A673 (cell line): ENCODE measurements at places on chromosomes 4 and X. TPM values are rescaled to one million over a fixed set of nuclear protein-coding genes. Genes with fewer than 3 reads are reported as not detected.

DNA sequence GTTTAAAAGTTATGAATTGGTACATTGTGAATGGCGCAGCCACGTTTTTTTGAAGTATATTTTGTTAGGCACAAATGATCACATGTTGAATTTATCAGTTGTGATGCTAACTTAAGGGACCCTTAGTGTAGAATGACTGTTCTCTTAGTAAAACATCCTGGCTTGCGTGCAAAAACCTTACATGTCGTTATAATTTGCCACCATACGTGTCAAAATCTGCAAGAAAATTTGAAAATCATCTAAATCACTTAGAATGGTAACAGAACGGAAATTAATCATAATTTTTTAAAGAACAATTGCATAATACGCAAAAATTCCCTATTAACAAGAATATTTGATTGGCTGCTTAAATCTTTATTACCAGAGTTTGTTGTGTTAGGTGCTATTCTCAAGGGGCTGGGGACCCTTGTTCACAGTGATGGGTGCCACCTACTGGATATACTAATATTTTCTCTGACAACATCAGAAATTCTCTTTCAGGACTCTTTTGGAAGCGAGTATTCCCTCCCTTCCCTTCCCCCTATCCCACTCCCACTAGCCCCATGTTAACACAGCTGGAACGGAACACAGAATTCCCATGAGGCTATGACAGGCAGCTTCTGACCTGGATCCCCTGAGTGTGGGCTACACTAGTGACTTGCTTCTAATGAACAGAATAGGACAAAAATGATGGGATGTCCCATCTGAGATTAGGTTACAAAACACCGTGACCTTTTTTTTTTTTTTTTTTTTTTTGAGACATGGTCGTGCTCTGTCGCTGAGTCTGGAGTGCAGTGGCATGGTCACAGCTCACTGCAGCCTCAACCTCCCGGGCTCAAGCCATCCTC, 71.8 kb downstream of the SUPT20HL2 start:
- H3K4me1 ChIP-seq: peaks cover 36% of the 10 kb centered on the region
- H3K4me3 ChIP-seq: no peak overlapping the region
- H3K27me3 ChIP-seq: no peaks in the 10 kb centered on the region

DNA sequence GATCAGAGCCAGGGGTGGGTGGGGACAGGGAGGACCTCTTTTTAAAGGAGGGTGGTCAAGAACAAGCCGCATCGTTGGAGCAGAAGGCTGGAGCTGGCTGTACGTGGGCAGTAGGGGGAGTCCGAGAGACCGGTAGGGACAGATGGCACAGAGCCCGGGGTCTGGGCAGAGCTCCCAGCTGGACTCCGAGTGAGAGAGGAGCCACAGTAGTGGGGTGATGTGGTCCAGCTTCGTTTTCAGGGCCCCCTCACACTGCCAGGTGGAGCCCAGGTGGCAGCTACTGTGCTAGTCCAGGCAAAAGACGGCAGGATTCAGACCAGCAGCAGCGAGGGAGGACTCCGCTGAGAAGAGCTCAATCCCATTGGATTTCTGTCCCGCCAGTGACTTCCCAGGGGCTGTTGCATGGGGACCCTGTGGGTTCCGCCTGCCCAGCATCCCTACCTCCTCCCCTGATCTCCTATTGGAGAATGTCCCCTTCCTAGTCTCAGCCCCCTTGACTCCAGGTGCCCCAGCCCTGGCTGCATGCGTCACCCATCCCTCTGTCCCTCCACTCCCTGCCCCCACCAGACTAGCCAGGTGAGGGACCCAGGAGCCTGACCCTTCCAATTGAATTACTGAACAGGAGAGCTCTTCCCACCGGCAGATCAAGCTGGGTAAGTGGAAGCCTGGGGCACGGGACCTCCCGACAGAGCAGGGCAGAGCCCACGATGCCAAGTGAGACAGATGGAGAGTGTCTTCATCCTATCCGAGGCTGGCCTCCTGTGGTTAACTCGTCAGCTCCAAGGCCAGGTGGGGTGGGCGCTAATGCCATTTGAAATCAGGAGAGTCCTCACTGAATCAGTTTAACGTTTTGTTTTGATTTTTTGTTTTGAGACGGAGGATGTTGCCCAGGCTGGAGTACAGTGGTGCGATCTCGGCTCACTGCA, 2.9 kb downstream of the ARHGAP4 start:
- H3K27ac ChIP-seq: no peak overlapping the region
- no peak overlapping the region for H3K4me3 ChIP-seq
- no peaks in the 10 kb centered on the region for H3K36me3 ChIP-seq
- H3K4me1 ChIP-seq: peaks cover 20% of the 10 kb centered on the region

DNA sequence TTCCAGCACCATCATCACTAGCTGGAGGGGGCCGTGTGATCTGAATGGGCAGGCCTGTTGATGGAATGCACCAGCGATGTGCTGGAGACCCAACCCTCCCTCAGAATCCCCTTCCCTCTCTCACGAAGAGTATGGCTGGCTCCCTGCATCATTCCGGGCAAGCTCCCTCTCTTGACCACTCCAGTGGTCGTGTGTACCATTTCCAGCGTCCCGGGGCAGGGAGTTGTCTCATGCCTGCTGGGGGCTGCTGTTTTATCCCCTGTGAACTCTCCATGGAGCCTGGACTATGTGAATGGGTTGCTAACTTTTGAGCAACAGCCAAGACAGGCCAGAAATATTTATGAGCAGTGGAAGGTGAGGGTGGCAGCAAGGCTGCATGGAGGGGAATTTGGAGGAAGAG, 8.1 kb downstream of the CSAG1 start:
- H3K4me1 ChIP-seq: no peaks in the 10 kb centered on the region
- no peak overlapping the region for H3K4me3 ChIP-seq
- H3K27ac ChIP-seq: no peak overlapping the region
- DNase-seq: no peak
- H3K27me3 ChIP-seq: no peaks in the 10 kb centered on the region
- no peaks in the 10 kb centered on the region for H3K36me3 ChIP-seq

- H3K4me1 ChIP-seq: peaks cover 7% of the 10 kb centered on the region
- no peak overlapping the region for H3K27ac ChIP-seq
- H3K36me3 ChIP-seq: no peaks in the 10 kb centered on the region
- H3K27me3 ChIP-seq: no peaks in the 10 kb centered on the region
Measured at GRCh38 chr4:147054228-147054872, 108.7 kb upstream of the TTC29 start.

GRCh38 chr4:25856756-25857155, 6.0 kb downstream of the SEL1L3 start:
- H3K36me3 ChIP-seq: no peaks in the 10 kb centered on the region
- H3K27ac ChIP-seq: no peak overlapping the region
- no peaks in the 10 kb centered on the region for H3K27me3 ChIP-seq
- no peak overlapping the region for H3K4me3 ChIP-seq
- peaks cover 22% of the 10 kb centered on the region for H3K4me1 ChIP-seq

Gene GAGE12E
- not detected in 2 replicates for total RNA-seq

Gene CDS1
- total RNA-seq: 1.7 and 1.8 TPM in 2 replicates
